ENCODE measurements at places on chromosomes 4 and X. TPM values are rescaled to one million over a fixed set of nuclear protein-coding genes. Genes with fewer than 3 reads are reported as not detected.

GRCh38 chr4:25788703-25789238 lies 74.0 kb downstream of the SEL1L3 start:
- DNase-seq, result no peak

DNA sequence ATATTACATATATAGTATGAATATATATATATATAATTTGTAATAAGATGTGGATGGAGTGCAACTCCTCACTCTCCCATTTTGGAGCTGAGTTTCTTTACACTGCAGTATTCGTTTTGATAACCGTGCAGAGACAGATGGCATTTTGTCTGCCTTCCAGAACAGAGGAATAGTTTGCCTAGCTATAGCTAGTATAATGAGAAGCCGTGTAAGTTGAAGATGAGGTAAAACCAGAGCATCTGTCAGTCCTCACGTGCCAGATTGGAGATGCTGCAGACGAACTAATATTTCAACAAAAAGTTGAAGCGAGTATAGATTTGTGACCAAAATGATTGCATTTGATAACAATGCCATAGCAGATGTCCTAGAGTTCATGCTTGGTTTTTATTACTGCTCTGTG lies 180.6 kb downstream of the FMR1NB start:
- no peak for DNase-seq

FAM3A gene
- 20.9 TPM for total RNA-seq

DNA sequence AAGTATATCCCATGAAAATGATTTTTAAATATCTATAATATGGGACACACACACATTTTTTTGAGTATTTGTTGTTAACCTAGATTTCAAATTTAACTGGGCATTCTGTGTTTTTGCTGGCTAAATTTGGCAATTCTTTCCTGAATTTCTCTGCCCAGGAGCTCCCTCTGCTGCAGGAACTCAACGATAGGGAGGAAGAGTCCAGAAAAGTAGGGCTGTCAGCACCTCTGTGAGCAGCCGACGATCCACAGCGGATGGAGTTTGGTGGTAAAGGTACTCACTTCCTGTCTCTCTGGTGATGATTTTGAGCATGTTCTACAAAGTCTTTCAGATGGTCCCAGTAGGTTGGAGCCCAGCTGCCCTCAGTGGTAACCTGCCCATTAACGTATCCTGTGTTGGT lies 23.1 kb upstream of the TMEM184C start:
- no peak for DNase-seq

GRCh38 chr4:36493251-36493650 lies 211.8 kb downstream of the DTHD1 start:
- DNase-seq, result no peak

FBXW7 gene
- total RNA-seq, result 42.5 TPM

DNA sequence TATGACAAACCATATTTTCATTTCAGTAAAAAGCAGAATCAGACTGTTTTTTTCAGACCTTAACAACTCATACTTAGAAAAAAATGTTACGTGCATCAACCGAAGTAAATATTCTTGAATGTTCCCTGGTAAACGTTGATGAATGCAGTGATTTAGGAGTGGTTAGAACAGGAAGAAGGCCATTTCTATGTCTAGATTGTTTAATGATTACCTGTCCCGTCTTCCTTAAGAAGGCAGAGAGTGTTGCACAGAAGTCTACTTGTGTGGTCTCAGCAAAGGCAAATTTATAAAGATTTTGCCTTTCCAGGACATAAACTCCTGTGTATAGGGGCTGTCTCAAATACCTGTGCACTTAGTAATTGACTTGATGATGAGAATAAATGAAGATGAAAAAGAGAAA lies 134.5 kb downstream of the MGST2 start:
- no peak for DNase-seq

DIPK2B gene
- total RNA-seq, result not detected

- DNase-seq, result peak; percentile 12
These were observed 60.4 kb downstream of the SHROOM2 start for GRCh38 chrX:9846631-9847030.

WNK3 gene
- 6.2 TPM for total RNA-seq

TMSB15C gene
- total RNA-seq, result 2.3 TPM

GRCh38 chr4:85715991-85716737 lies 241.2 kb downstream of the ARHGAP24 start:
- DNase-seq, result peak; percentile 59

DNA sequence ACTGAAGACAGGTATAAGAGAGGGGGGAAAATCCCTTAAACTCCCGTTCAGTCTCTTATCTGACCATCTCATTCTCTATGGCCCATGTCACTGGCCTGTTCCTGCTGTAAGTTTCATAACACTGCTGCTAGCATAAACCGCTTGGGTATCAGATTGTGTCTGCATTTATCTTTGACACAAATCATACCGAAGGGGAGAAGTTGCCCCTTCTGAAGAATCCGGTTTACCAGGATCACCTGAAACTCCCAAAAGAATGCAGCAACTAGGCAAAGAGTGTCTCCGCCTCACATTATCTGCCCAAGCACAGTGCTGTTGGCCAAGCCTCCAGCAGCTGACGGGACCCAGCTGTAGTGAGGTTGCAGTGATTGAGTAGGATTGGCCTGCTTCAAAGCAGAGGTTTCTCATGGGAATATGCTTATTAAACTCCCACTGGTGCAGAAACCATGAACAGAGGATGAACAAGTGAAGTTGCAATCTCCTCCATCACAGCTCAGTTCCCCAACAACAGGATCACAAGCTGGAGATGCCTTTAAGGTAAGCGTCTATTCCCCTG lies 71.3 kb upstream of the PUDP start:
- no peak for DNase-seq

GRCh38 chr4:77065382-77065781 lies 10.4 kb downstream of the CCNI start:
- peak; percentile 67 for DNase-seq

DNA sequence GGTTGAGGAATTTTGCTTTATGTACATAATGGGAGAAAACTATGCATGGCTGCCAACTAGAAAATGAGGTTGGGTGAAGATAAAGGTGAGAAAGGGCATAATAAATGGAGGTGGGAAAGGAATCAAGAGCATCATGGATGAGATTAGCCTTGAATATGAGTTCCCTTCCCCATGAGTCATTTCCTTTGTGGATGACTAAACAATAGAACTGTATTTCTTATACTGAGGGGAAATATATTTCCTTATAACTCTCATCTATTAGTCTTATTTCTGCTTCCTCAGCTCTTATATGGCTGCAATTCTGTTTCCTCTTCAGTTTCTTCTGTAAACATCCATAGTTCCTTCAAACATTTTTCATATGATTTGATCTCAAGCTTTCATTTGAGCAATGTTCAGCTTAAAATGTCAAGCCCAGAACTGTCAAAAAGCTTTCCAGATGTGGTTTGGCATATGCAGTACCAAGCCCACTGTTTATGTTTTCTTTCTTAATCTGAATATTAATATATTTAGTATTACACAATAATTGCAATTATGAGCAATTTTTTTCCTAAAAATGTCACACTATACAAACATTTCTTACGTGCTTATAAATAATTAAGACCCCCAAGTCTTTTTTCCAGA lies 100.7 kb upstream of the GRPR start:
- DNase-seq, result peak; percentile 64

DNA sequence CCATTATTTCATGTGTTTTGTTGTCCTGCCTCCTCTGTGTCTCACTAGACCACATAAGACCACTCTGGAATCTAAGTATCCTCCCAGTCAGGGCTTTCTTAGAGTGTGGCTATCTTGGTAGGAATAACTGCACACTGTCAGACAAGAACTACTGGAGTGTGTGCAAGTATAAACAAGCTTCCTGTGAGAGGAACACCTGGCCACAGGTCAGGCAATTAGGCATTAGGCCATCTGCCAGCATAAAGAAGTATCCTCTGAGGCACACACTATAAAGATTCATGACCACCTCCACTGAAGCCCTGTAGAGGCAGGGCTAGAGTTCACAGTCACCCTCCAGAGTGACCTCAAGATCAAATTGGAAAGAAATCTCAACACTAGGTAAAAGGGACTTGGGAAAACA lies 507.0 kb upstream of the PABPC4L start:
- DNase-seq, result no peak

GRCh38 chr4:118729287-118730286 lies 44.4 kb downstream of the METTL14 start:
- DNase-seq, result peak; percentile 73

- no peak for DNase-seq
These were observed 23.8 kb upstream of the ARHGAP10 start for GRCh38 chr4:147707892-147708672.

CBR4 gene
- total RNA-seq, result 16.8 TPM

DNA sequence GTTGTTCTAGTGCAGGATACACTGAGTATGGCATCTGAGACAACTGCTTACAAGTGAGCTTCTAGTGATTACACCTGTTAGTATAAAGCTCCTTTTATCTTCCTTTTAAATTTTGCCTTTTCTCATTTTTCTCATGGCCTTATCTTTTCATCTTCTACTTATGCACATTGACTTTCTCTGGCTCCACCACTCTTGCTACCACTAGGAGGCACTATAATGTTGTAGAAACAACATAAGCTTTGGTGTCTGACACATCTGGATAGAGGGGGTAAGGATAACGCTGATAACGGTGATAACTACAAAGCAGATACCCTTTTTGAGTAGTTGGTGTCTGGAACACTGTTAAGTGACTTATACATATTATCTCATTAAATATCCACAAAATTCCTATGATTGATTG lies 187.4 kb upstream of the TEX13C start:
- DNase-seq, result no peak

GRCh38 chrX:42398967-42399631 lies 378.9 kb downstream of the PPP1R2C start:
- no peak for DNase-seq

GRCh38 chr4:17188547-17189400 lies 290.3 kb upstream of the LDB2 start:
- DNase-seq, result no peak

DNA sequence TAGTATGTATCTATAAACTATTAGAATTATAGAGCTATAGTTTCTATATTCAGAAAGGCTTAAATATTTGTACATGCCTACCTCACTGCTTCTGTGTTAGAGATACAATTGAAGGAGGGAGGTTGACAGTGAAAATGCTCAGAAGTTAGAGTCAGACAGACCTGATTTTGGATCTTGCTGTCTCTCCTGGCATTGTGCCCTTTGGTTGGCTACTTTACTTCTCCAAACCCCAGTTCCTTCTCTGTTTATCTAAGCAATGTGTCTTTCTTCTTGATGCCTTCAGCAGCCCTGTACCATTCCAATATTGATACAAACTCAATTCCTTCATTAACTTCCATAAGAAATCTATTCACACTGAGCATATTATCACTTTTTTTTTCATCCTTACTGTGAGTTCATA lies 28.7 kb downstream of the CCNG2 start:
- no peak for DNase-seq

DNA sequence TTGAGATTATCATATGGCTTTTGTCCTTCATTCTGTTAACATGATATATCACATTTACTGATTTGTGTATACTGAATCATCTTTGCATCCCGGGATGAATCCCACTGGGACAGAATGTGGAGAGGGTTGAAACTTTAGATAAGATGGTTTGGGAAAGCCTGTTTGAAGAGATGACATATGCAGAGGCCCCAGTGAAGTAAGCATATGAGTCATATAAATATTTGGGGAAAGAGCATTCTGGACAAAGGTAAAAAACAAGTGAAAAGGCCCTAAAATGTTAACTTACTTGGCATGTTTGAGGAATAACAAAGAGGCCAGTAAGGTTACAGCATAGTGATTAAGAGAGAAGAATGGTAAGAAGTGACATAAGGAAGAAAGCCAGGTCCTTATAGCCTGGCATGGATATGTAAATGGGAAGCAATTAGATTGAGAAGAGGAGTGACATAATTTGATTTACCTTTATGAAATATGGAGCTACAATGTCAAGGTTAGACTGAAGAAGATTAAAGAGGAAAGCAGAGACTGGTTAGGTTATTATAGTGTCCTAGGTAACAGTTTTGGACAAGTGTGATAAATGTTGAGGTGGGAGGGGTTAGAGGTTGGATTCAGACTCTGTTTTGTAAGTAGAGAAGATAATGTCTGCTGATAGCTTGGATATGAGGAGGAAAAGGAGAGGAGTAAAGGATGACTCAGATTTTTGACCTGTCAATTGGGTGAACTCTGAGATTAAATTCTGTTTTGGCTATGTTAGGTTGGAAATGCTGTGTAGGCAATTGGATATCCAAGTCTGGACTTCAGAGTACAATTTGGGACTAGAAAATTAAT lies 54.6 kb upstream of the DRP2 start:
- DNase-seq, result no peak
